NCI-H524 (cell line): ENCODE measurements at places on chromosomes 2 and 18.
A peak's percentile ranks its signal among the peaks of the same experiment; 100 is the strongest.

DNA sequence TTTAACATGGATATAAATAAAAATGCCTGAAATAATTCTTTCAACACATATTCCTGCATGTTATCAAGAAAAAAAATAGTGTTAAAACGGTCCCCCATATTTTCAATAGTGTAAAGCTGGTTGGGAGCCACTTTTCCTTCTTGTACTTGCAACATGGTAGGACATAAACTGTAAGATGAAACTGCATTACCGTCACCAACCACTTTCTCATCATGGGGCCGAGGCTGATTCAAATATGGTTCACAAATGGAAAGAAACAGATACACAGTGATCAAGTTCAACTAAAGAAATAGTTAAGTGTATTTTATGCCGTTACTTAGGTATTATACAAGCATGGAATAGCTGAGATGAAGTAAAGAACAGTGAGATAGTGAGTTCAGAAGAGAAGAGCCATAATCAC is 360.7 kb downstream of the ZEB2 start:
- no peak for DNase-seq

DNA sequence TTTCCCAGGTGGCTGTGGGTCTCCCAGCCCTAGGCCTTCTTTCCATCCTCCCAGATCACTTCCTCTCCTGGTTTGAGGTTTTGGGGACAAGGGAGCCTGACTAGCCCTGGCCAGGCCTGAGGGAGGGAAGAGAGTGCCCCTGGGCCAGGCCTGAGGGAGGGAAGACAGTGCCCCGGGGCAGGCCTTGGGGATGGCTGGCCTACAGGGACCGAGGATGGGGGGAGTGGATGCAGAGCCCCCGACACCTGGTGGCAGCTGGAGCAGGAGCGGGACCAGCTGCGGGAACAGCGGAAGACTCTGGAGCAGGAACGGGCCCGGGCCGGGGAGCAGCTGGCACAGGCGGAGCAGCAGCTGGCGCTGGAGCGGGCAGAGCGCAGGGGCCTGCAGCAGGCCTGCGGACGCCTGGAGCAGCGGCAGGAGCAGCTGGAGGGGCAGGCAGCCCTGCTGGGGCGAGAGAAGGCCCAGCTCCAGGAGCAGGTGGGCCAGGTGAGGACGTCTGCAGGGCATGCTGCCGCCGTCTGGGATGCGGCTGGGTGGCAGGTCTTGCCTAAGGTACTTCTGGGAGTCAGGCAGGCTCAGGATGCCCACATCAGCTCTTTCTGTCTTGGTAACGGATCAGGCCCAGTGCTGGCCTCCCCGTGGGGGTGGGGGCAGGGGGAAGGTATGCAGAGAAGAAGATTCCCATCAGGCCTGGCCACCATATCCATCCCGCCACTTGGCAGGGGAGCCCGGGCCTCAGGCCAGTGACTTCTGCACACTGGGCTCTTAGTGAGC is 29.2 kb downstream of the CROCC2 start:
- DNase-seq = peak; percentile 64

GRCh38 chr2:97005353-97005752 is 19.0 kb upstream of the FAM178B start:
- DNase-seq = peak; percentile 22

GRCh38 chr2:67881816-67882215 is 181.0 kb downstream of the C1D start:
- DNase-seq = peak; percentile 24

DNA sequence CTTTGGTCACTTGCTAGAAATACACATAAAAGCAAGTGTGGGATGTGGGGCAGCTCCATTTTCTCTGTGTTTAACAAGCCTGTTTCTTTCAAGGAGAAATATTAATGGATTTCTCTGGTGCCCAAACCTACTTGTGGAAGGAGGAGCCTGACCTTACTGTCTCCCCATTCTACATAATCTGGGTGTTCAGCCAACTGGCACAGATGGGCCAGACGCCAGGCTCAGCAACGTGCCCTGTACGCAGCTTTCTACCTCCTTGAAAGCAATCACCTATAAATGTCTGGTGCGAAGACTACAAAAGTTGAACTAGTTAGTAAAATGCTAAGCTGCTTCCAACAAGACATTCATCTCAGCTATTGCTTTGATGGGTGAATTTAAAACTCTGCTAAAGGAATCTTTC is 33.2 kb upstream of the MYO3B start:
- peak; percentile 66 for DNase-seq

DNA sequence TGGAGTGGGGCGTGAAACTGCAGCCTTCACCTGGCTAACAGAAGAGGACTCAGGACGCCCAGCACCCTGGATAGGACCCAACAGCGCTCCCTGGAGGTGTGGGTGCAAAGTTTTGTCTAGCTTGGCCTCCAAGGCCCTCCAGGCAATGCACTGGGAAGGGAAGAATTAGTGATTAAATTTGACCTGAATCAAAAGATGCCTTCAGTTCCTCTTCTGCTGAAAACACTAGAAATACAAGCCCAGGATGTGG is 779 bp upstream of the TRIB2 start:
- peak; percentile 88 for DNase-seq

- no peak for DNase-seq
Measured at GRCh38 chr2:205347899-205348298, 334.4 kb upstream of the NRP2 start.

GRCh38 chr2:168201584-168202116 is 45.7 kb downstream of the STK39 start:
- no peak for DNase-seq

- DNase-seq = peak; percentile 8
Measured at GRCh38 chr2:37984589-37984988, 59.5 kb downstream of the RMDN2 start.

DNA sequence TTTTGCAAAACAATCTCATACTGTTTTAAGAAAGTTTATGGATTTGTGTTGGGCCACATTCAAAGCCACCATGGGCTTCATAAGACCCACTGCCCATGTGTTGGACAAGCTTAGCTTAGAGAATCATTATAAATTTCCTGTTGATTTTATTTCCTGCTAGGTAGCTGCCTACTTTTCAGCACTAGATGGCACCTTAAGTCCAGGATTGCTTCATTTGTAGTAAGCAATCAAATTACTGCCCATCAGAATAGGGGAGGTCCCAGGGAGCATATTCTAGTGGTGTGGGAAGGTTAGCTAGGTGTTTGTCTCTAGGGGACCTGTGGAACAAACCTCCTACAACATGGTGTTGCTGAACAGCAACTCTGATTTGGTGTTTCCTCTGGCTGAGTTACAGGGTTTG is 11.0 kb upstream of the DCDC2C start:
- DNase-seq = peak; percentile 66

DNA sequence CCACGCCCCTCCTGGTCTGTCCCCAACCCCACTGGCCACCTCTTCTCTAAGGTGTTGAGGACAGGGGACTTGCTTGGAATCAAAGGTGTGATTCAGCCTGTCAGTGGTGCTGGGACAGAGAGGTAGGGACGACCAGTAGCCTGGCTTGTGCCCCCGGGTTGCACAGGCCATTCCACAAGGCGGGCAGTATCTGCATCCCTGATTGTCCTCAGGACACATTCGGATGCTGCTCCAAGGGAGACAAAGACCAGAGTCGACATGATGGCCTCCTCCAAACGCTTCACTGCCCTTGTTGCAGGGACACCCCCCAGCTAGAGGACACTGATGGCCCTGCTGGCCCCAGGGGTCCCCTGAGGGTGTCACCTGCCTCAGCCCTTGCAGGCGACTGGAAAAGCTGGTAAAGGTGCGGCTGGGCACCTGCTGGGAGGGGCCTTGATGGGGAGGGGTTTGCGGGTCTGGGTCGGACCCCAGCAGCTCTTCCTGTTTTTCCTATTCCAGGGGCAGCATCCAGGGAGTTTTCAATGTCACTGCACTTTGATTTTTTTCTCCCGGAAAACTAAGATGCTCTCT is 98.0 kb downstream of the PTGR3 start:
- DNase-seq = no peak

DNA sequence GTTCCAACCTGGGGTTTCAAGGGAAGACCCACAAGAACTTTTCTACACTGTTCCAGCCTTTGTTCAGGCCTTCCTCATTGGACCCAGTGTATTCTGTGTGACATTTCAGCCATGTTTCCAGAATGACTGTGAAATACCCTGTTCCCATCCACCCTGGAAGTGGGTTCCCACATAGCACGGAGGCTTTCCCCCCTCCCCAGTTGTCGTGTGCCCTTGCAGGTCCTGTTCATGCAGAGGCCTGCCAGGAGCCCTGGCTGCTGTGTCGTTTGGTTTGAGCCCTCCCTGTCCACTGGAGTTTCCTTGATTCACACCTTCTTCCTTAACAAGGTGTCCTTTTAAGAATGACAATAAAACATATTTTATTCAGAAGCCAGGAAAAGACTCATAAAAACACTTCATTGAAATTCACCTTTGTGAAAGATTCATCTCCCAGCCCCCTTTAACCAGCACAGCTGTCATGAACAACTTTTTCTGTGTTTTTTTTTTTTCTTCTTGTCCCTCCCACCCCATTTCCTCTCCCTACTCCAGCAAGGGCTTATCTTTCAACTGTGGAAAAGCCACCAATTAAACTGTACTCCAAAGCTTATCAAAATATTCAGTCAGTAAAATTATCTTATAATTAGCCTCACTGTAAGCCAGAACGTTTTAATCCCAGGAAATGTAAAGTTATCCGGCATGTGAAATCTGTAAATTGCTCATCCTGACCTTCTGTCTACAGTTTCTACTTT is 106.4 kb downstream of the ACOXL start:
- peak; percentile 16 for DNase-seq

GRCh38 chr2:224922142-224922727 is 120.0 kb downstream of the DOCK10 start:
- DNase-seq = no peak

DNA sequence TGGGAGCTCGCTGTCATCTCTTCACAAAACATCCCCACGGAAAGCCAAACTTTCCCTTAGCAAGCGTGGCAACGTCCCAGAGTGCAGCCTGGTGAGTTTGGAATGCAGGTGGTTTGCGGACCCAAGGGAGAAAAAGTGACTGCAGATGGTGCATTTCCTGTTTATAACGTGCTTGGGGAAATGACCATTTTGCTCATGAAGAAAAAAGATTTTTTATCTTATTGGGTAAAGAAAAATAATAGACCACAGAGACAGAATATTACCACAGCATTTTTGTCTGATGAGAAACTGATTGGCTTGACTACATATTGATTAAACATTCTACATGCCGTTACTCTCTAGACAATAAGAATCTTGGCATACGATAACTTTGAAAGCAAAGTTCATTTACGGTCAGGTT is 136.5 kb downstream of the COPS8 start:
- DNase-seq = no peak

GRCh38 chr18:70047931-70048603 is 100.4 kb upstream of the CD226 start:
- DNase-seq = no peak

DNA sequence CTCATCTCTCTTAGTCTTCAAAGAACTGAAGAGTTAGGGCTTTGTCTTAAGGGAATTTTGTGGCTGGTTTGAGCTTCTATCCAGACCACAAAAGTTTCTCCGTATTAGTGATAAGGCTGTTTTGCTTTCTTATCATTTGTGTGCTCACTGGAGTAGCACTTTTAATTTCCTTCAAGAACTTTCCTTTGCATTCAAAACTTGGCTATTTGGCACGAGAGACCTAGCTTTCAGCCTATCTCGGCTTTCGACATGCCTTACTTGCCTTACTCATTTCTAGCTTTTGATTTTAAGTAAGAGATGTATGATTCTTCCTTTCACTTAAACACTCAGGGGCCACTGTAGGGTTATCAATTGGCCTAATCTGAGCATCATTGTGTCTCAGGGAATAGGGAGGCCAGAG is 29.9 kb downstream of the HDHD2 start:
- DNase-seq = no peak
